Right cardiac atrium (tissue), 5 donors: ENCODE measurements at places on chromosomes 7 and 10. TPM values are rescaled to one million over a fixed set of nuclear protein-coding genes. Genes with fewer than 3 reads are reported as not detected.

DNA sequence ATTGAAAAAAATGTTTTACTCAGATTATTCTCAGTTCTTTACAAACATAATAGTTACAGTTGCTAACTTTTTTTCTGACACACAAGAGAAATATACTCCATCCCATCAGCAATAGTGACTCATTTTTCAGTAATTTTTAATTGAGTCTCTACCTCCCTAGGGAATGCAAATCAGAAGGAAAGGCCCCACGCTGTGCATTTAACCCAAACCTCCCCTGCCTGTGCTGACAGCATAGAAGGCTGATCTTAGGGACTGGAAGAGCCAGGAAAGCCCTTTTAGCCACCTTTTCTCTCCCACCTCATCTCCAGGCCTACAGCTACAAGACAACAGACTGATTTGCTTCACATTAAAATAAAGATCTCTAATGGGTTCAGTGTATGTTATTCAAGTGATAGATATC lies 24.7 kb upstream of the PIK3CG start:
- DNase-seq: no peak

GRCh38 chr10:109427411-109427810 lies 495.9 kb downstream of the XPNPEP1 start:
- DNase-seq: no peak

- peak; percentile 94 for DNase-seq
These were observed 157.6 kb downstream of the HERPUD2 start for GRCh38 chr7:35537067-35538023.

DNA sequence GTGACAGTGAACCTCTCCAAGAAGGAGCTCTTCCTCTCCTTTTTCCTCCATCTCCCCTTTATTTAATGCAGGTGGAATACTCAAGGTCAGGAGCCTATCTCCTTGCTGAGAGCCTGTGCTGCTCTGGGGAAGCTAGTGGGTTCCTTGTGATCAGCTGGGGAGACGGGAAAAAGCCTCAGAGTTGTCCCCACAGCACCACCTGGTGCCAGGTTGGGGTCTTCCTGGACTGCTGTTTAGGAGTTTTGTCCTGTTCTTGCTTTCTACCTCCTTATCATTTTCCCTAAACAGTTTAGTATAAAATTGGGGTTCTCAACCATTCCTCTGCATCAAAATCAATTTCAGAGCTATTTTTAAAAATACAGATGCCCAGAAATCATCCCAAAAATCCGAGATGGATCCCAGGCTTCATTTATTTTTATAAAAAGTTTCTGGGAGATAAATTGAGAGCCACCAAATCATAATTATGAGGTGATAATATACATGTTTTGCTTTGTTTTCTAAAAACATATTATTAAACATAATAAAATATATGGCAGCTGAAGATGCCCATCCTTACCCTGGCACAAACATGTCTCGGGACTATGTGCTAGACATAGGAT lies 44.3 kb downstream of the MACC1 start:
- DNase-seq: peak; percentile 16

- DNase-seq: no peak
These were observed 113.4 kb upstream of the CDK1 start for GRCh38 chr10:60664859-60665258.

GRCh38 chr7:139913845-139914135 lies 84.7 kb downstream of the TBXAS1 start:
- DNase-seq: no peak

- DNase-seq: no peak
These were observed 279.2 kb downstream of the PRPF18 start for GRCh38 chr10:13865758-13866491.

DNA sequence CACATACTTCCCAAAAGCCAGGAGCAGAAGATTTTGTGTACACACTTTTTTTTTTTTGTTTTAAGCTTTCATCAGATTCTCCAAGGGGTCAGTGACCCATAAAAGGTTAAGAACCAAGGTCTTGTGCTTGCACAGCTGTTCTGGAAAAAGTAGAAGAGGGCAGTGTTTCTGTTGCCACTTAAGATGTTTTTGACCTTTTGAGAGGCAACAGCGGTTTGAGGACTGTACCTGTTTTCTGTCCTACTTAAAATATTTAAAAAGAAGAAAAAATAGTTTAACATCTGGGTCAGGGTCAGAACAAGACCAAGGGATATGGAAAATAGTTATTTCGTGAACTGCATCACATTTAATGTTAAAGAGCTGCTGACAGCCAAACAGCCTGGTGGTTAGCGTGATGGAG lies 32.9 kb downstream of the AUTS2 start:
- DNase-seq: no peak

VKORC1L1 gene
- total RNA-seq: 15.0 TPM

DNA sequence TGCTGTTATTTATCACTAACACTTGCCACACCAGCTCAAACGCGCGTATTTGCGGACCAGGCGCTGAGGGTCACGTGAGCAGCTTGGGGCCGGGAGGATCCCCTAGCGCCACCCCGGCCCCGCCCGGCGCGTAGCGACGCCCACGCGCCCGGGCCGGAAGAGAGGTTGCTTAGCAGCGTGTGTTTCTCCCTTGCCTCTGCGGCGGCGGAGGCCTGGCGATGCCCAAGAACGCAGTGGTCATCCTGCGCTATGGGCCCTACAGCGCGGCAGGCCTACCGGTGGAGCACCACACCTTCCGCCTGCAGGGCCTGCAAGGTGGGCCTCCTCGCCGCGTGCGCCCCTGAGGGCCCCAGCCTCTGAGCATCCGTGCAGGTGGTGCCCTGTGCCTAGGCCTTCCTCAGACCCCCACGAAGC lies at the start of gene C10orf53:
Gene C10orf53 (plus strand): TSS at position 172 of the 414 bp plus-strand sequence. CDS start 47 bp downstream, at position 219.
- DNase-seq: no peak

SEMA3A gene
- 22.4 TPM for total RNA-seq

PHKG1 gene
- total RNA-seq: 22.6 TPM

NAMPT gene
- 90.4 TPM for total RNA-seq

GRCh38 chr10:24850727-24851296 lies 101.6 kb downstream of the PRTFDC1 start:
- DNase-seq: no peak

GRCh38 chr7:140673063-140673773 lies 473 bp downstream of the ADCK2 start:
- DNase-seq: peak; percentile 81

DNA sequence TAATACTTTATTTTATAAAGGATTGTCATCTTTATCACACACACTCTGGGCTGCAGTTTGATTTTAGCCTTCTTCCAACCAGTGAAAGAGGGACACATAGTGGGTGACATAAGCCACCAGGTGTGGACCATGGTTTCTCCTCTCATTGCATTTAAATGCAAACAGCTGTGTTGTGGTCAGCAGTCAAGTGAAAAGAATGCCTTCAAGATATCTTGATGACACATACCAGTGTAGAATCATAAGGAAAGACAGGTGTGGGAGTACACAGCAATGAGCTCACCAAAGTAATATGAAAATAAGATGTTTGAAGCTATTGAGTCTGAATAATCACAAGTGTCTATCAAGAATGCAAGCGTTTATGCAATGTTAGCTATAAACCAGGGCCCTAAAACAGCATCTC lies 580.0 kb downstream of the XPNPEP1 start:
- no peak for DNase-seq

GRCh38 chr10:13221572-13221971 lies 12.6 kb downstream of the UCMA start:
- no peak for DNase-seq

RP9 gene
- 15.5 TPM for total RNA-seq

DNA sequence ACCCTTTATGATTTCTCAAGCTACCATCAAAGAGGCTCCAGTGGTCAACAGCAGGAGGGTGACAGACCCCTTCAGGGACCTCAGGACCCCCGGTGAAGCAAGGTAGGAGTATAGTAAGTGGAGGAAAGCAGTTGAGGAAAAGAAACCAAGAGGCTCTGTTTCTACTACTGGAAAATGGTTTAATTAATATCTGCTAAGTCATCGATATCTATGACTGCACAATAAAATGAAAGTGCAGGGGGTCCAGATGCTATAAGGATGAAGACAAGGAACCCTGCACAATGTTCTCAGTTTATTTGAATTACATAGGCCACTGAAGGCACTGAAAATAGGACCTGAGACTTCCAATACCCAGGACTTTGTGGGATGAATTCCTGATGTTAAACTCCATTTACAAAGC lies 23.7 kb downstream of the AMPH start:
- no peak for DNase-seq

GRCh38 chr7:66099551-66100407 lies 14.9 kb upstream of the CRCP start:
- peak; percentile 77 for DNase-seq

STEAP2 gene
- total RNA-seq: 42.1 TPM

DNA sequence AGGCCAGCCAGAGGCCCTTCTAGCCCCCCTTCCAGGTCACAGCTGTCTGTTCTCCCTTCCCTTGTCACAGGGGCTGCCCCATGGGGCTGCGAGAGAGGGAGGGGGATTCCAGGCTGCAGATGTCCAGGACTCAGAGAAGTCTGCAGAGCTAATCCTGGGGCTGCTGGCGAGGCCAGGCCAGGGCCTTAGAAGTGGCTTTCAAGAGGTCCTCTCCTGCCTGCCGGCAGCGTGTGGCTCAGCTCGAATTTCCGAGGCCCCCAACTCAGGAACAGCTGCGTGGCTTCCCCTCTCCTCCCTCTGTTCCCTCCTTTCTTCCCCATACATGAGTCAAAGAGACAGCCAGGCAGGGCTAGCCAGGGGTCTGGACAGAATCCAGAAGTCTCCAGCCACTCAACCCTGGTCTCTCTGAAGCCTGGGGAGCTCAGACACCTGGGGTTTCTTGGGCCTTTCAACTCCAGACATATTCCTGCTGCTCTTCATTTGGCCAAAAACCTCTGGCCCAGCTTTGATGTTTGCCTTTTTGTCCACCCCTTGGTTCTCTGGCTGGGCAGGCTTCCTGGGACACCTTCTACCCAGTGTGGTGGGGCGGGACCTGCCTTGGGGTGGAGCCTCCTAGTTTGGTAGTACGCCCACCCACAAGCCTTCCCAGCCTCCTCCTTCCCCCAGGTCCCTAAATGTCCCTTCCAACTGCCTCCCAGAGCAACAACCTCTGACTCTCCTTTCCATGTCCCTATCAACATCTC lies 21.8 kb upstream of the EIF5AL1 start:
- peak; percentile 44 for DNase-seq

GNAT3 gene
- total RNA-seq: not detected

ADAM12 gene
- 2.7 TPM for total RNA-seq

DNA sequence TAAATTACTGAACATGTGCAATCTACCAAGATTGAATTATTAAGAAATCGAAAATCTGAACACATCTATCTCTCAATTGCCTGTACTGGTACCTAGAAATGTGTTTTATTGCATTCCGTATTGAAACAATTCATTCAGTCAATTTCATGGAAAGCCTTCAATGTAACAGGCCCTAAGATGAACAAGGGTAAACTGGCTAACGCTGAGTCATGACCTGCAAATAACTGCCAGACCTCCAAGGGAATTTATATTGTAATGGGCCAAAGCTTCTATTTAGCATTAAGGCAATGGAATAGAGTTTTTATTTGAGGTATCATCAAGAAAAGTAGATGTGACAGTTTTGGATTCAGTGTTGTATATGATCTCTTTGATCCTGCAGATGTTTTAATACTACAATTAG lies 49.9 kb upstream of the CD36 start:
- DNase-seq: no peak

- DNase-seq: no peak
These were observed 94.9 kb upstream of the TCF7L2 start for GRCh38 chr10:112855134-112855533.

DNA sequence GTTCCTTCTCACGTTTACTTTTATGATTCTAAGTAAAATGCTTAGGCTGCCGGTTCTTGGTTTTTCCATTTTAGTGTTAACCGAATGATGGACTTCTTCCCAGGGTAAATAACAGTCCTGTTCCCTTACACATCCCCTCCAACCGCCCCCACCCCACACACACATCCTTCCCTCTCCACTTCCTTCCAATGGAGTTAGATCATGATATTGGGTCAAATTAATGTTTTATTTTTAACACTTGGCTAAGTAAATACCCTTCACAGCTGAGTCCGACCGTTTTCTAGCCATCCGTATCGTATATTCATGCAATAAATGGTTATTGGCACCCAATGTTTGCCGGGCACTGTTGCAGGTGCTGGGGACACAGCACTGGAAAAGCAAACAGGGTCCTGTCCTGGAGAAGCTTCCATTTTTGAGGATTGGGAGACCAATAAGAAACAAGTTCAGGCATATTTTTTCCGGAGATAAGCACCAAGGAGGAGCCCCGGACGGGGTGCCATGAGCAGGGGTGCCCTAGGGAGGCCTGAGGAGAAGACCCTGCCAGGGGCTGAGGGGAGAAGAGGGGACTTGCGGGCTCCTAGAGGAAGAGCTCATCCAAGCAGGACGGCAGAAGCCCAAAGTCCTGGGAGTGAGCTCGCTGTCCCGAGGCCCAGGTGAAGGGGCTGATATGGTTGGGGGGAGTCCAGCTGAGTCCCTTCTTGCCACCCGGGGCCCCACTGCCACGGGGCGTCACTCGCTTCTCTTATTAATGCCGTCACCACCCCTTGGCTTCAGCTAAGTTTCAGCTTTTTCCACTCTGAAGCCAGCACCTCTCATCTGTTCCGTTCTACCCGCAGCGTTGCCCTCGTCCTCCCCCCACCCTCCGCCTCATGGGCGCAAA lies 126.0 kb upstream of the RET start:
- DNase-seq: no peak

GRCh38 chr7:27575613-27576012 lies 87.1 kb downstream of the HIBADH start:
- DNase-seq: no peak

DNA sequence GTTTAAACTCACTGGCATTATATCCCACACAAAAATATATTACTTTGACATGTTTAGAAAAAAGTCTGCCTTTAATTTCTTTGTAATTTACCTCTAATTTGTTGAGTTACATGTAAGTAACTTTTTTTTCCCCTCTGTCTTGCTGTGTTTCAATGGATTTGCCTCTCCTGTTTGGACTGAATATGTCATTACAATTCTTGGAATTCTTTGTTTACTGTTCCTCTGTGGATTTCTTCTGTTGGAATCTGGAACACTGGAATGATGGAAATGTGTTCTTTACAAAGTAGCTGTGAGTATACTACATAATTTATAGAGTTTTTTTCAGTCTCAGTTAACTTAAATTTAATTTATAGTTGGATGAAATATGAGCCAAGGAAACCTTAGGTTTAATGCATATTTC lies 30.4 kb downstream of the SEPTIN7 start:
- no peak for DNase-seq

DNA sequence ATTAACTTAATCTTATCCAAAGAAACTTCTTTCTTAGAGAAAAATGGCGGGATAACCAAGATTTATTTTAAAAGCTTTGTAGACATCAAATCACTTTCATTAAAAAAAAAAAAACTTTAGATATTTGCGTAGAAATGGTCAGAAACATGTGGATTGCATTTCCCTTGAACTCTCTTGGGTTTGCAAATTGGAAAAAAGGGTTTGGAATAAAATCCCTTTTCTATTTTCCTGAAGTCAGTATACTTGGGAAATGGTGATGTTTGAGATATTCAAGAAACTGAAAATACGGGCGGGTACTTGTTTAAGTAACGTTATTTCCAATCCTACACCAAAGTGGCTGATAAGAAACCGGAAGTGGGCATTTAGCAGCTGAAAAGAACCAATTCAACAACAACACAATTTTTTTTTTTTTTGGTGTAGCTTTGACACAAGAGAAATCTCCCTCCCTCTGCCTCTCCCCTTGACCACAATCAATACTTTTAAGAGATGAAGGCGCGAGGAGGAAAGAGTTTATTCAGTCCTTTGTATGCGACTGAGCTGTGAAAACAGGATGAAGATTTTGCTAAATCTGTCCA lies 13.7 kb upstream of the GFRA1 start:
- no peak for DNase-seq

GRCh38 chr7:23065974-23066373 lies 39.6 kb upstream of the KLHL7 start:
- no peak for DNase-seq

CCDC172 gene
- total RNA-seq: not detected

- DNase-seq: no peak
These were observed 92.1 kb downstream of the CCDC71L start for GRCh38 chr7:106568680-106569499.
